Spinal cord (tissue), 10 donors: ENCODE measurements at places on chromosomes 16 and 17. TPM values are rescaled to one million over a fixed set of nuclear protein-coding genes. Genes with fewer than 3 reads are reported as not detected.

DNA sequence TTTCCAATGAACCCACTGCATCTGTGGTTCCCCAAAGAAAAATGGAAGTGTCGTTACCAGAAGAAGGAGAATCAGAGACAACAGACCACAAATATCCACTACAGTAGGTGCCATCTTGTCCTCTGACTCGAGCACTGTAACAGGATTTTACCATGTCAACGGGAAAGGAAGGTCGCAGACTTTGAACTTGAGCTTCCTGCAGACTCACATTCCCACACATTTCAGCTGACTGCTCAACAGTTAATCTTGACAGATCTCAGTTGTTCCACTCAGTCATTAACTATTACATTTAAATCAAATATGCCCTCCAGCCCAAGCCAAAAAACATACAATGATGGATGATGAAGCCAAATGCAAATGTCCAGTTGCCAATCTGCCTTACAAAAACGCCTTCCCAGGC, 37.0 kb downstream of the GAS7 start:
- no peak for DNase-seq

DNA sequence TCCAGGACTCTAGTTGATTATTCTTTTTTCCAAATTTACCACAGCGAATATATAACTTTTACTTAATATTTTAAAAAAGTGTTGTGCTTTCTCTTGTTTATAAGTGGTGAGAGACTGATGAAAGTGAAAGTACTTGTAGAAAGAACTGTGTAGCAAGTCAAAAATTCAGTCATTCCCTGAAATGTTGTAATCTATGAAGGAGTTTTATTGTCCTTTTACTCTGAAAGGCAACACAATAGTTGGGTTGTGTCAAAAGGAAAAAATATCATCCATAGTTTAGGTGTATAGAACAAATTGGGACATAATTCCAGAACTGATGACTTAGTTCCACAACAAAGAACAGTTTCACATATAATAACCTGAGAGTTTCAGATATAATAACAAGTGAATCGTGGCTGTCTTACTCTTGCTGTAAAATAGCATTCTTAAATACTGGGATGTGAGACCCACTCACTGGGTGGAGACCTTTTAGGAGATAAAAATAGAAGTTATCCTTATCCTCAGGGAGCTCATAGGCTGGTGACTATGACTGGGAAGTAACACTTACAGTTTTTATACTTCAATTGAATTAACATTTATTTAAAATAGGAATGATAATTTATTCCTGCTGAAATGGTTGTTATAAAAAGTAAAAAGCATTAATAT, 20.6 kb downstream of the CYB5B start:
- DNase-seq: no peak

DNA sequence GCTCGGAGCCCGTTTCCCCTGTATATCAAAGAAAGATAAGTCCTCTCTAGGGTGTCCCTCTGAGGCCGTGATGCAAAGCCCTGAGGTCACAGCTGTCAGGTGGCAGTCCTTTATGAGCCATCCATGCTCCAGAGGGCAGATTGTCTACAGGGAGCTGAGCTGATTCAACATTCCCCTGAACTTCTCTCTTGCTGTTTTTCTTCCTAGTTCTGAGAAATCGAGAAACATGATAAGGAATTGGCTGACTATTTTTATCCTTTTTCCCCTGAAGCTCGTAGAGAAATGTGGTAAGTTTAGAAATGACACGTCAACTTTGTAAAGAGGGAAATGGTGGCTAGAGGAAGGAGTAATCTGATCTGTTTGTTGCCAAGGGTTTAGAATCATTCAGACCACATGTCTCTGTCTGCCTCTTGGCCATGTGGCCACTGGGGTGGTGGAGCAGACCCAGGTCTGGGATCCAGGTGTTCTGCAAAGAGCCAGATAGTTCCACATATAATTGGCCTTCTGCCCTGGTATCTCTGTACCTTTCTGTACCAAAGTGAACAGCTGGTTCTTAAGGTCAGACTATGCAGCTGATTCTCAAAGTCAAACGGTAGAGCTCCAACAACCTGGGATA, 3.5 kb downstream of the CTNS start:
- no peak for DNase-seq

GRCh38 chr17:18328643-18329204, 13.6 kb downstream of the SMCR8 start:
- DNase-seq: no peak

GRCh38 chr16:70598937-70599503, 47.3 kb upstream of the IL34 start:
- no peak for DNase-seq

DNA sequence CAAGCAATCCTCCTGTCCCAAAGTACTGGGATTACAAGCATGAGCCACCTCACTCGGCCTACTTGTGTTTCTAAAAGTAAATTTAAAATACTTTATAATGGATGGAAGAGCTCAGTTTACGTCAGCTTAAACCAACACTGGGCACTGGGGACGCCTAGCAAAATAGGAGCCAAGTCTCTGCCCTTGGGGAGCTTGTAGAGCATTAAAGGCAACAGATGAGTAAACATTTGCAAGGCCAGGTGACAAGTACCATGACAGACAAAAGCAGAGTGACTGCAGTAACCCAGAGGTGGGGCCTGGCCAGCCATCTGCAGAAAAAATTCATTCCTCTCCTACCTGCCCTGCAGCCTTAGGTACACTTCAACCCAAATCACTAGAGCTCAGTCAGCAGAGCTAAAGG, 12.1 kb upstream of the NLK start:
- no peak for DNase-seq

DNA sequence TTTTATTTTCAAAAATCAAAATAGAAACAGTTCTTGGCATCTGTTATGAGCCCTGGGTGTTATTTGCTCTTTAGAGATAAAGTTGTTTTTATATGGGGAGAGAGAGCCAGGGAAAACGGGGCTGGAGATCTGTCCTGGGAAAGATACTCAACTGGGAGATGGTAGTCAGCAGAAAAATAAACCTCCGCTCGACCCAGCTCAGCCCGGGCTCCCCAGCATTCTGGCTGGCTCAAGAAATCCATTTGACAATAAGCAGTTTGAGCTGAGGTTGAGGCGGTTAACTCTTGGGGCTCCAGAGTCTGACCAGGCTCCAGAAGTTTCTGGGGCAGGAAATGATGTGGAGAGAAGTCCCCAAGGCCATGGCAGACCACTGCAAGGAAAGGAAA, 151.9 kb downstream of the IRX5 start:
- DNase-seq: no peak

DNA sequence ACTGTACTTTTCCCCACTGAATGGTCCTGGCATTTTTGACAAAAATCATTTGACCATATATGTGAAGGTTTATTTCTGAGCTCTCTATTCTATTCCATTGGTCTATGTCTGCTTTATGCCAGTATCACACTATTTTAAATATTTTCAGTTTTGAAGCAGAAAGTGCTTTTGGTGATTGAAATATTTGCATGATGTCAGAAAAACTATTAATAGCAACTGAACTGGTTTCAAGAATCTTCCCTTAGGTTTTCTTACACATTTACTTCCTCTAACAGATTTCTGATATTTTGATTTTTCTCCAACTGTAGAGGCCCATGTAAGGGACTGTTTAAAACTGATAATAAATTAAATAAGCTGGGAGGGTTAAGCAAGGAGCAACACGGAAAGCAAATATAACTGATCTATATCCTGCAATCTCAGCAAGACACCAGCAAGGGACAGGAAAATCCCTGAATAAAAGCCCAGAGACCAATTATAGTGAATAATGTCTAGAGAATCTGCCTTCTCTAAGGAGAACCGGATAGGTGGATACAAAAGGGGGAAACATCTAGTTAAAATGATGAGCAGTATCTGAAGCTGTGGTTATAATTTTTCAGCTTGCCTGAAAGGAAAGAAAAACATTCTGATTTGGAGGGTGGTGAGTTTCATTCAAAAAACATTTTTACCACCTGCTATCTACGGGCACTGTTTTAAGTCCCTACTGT, 80.9 kb upstream of the STAC2 start:
- no peak for DNase-seq

GRCh38 chr17:75048249-75048878, 1.3 kb downstream of the KCTD2 start:
- DNase-seq: peak; percentile 9

DNA sequence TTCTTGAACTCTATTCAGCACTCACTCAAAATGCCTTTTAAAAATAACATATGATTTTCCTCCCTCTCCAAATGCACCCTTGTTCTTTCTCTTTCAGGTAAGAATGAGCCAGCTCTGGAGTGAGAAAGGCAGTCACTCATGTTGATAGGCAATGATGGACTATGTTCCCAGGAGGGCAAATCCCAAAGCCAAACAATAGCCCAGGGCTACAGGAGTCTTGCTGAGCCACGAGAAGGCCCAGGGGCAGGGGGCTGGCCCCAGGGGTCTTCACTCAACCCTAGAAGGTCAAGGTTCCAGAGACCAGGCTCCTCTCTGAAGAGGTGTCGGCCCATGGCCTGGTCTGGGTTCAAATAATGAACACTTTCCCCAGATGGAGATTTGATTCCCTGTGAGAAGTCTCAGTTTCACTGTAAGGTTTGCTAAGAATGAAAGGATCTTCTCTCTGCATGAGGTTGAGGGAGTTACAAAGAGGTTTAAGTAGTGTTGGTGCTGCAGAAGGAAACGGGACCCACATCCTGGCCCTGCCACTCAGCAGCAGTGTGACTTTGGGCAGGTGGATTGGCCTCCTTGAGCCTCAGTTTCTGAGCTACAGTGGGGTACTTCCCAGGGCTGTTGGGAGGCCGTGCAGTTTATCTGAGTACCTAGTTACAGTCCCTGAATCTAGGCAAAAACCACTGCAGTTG, 49.0 kb downstream of the RTN4RL1 start:
- no peak for DNase-seq

GRCh38 chr17:76714822-76715495, 4.2 kb upstream of the MXRA7 start:
- DNase-seq: no peak

- DNase-seq: no peak
These were observed 61.2 kb downstream of the USP32 start for GRCh38 chr17:60330731-60331130.

GRCh38 chr17:3845291-3845620, 790 bp downstream of the NCBP3 start:
- no peak for DNase-seq

GRCh38 chr16:59601452-59601851, 867.3 kb upstream of the GOT2 start:
- no peak for DNase-seq

GRCh38 chr16:77308163-77308561, 109.0 kb downstream of the SYCE1L start:
- no peak for DNase-seq

GRCh38 chr17:43576563-43577229, 30.6 kb upstream of the ETV4 start:
- DNase-seq: peak; percentile 63

GRCh38 chr16:23516366-23517137, 6.3 kb upstream of the GGA2 start:
- no peak for DNase-seq

DNA sequence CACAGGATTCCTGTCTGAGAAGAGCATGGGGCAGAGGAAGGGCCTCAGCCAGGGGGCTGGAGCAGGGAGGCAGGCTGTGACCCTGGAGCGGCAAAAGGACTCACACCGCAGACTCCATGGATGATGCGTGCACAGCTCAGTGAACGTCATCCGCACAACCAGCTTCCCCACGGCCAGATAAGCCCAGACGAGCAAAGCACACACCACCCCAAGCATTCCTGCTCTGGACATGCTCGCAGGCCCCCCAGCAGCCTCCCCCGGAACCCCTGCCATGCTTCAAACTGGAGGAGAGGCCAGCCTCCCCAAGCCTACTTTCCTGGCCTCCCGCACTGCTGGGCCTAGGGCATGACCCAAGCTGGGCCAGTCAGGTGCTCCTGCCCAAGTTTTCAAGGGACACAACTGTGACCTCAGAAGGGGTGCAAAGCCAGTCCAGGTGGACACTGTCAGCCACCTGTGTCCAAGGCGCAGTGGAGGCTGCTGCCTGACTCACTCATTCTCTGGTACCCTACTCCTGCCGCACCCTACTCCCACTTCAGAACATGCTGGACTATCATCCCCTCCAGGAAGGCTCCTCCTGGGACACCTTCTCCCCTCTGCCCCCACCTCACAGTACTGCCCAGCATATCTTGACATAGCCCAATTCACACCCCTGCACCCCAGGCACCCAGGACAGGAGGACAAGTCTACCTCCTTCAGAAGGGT, 4.8 kb downstream of the BCAR1 start:
- no peak for DNase-seq

DNA sequence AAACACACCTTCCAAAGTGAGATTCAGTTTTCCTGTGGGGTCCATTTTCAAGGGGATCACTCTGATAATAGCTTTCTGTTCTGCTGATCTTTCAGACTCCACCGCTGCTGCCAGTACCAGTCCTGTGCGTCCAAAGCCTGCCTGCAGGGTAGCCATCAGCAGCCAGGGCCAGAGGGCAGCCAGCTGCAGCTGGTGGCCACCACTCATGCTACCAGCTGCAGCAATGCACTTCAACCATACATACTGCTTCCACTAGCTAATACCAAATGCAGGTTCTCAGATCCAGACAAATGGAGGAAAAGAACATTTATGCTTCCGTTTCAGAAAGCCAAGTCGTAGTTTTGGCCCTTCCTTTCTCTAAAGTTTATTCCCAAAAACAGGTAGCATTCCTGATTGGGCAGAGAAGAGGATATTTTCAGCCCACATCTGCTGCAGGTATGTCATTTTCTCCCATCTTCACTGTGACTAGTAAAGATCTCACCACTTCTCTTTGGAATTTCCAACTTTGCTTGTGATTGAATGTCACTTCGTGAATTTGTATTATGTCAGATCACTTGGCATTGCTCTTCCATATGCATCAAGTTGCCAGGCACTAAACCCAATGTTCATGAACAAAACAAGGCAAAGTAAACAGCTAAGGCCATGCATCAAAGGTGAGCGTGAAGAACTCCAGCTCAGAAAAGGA, 1.8 kb downstream of the RNF43 start:
- DNase-seq: no peak

- DNase-seq: no peak
These were observed 18.7 kb upstream of the AQP8 start for GRCh38 chr16:25198021-25198420.

DNA sequence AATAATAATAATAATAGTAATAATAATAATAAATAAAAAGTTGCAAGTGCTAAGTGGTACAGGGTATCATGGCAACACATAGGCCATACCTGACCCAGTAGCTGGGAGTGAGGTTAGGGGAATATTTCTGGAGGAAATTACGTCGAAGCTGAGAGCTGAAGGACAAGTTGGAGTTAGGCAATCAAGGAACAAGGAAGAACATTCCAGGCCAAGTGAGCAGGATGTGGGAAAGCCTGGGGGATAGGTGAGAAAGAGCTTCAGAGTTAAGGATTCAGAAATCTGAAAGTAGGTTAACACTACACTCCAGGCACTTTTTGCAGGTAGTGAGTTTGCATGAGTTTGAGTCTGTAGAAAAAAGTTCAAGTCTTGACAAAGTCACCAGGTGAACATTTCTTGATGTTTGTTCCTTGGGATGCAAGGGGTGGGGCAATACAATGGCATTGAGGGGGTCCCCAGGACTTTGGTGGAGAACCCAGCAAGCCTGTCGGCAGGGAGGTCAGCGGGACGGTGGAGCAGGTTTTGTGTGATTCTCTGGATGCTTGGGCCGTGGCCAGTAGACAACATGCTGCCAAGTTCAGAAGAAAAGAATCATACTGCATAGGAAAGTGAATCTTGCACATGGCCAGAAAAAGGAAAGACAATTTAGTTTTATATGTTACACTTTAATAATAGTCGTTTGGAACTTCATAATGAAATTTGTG, 27.7 kb upstream of the MPHOSPH6 start:
- DNase-seq: no peak

XAF1 gene
- 17.3 TPM for polyA plus RNA-seq

C16orf89 gene
- polyA plus RNA-seq: 17.7 TPM

MPV17L gene
- 10.9 TPM for polyA plus RNA-seq

SLC16A6 gene
- 2.3 TPM for polyA plus RNA-seq
